MM.1S (cell line): ENCODE measurements at places on chromosomes 13 and 19.

GRCh38 chr13:41273831-41274441 is 10.6 kb upstream of the MTRF1 start:
- no peak for DNase-seq

- no peak for DNase-seq
These were observed 12.2 kb downstream of the PODNL1 start for GRCh38 chr19:13926010-13926409.

- no peak for DNase-seq
These were observed 894.3 kb upstream of the PCDH20 start for GRCh38 chr13:62309904-62310303.

GRCh38 chr13:34913040-34913439 is 29.0 kb upstream of the NBEA start:
- no peak for DNase-seq

DNA sequence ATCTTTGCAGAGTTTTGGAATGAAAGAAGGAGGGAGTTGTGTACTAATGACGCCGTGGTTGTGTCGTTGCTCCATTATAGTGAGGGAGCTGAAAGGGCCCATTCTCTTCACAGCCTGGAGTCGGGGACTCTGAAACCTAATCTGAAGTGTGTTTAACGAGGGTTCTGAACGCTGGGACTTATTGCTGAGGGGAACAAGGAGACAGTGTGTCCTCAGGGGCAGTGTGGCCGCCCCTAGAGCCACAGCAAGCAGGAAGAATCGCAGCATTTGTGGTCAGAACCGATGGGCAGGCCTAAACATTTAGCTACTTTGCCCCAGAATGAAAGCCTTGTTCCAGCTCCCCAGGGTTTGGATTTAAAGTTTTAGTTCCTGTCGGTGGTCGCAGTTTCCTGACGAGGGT is 156.4 kb upstream of the RNF113B start:
- DNase-seq = no peak
